Left renal cortex interstitium (tissue), 4 donors: ENCODE measurements at places on chromosomes 6 and 20. TPM values are rescaled to one million over a fixed set of nuclear protein-coding genes. Genes with fewer than 3 reads are reported as not detected.

The CLVS2 gene
- 0.28 TPM for polyA plus RNA-seq

The CST9L gene
- polyA plus RNA-seq, result not detected

The CNR1 gene
- polyA plus RNA-seq, result 2.0 TPM

The SALL4 gene
- polyA plus RNA-seq, result 12.9 TPM

The ISM1 gene
- 4.9 TPM for polyA plus RNA-seq

The PACSIN1 gene
- 1.2 TPM for polyA plus RNA-seq

The KIF13A gene
- 35.5 TPM for polyA plus RNA-seq

The GTSF1L gene
- polyA plus RNA-seq, result not detected

The TOX2 gene
- 3.7 TPM for polyA plus RNA-seq

The NOX3 gene
- polyA plus RNA-seq, result 1.4 TPM
